8988T (cell line): ENCODE measurements at places on chromosomes 13 and 19.

DNA sequence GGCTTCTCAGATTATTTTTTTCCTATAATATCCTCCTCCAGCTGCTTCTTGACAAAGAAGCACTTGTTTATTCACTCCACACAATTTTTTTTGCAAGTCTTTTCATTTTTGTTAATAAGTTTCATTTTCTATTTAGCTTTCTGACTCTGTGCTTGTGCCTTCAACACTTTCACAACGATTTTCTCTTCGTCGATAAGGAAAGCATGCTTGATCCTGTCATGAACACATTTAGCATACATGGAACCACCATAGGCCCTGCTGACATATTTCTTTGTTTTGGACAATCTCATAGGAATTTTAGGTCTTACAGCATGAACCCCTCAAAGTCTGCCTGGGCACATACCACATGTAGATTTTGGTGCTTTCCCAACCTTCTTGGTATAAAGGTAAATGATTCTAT, 346.0 kb downstream of the KCNRG start:
- no peak for DNase-seq

DNA sequence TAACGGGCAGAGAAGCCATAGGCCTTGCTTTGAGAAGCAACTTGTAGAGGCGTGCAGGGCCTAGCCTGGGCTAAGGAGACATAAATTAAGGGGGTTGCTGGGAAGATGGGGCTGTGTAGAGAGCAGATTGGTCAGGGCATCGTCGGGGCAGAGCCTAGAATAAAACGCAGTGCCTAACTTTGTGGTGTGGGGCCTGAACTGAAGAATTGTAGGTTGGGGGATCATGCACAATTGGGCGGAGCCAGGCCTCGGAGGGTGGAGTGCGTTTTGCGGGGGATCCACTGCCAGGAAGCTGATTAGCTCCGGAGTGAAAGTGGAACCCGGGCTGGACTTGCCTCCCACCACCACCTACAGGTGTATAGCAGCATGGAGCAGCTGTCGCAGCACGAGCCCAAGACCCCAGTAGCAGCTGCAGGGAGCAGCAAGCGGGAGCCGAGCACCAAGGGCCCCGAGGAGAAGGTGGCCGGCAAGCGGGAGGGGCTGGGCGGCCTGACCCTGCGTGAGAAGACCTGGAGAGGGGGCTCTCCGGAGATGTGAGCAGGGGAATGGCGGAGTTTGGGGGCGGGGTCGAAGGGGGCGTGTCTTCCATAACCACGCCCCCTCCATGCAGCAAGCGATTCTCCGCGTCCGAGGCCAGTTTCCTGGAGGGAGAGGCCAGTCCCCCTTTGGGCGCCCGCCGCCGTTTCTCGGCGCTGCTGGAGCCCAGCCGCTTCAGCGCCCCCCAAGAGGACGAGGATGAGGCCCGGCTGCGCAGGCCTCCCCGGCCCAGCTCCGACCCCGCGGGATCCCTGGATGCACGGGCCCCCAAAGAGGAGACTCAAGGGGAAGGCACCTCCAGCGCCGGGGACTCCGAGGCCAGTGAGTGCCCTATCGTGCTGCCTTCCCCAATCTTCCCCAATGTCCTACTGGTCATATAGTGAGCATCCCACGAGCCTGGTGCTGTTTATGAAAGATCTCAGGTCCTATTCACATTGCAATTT, 13.8 kb downstream of the DNASE2 start:
- peak; percentile 72 for DNase-seq

DNA sequence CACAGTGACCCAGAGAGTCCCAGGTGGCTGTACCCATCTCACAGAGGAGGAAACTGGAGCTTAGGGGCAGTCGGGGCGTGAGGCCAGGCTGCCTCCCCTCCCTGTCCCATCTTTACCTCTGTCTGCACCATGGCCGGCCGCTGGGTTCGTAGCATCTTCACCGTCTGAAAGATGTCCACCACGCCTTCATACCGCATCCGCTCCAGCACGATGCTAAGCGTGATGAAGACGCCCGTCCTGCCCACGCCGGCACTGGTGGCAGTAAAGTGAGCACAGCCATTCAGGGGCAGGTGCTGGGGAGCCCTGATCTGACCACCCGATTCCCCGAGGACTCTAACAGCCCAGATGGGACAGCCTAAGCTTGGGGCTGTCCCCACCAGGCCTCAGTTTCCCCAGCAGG, 132.8 kb downstream of the PTPRS start:
- DNase-seq, result no peak

GRCh38 chr13:113046883-113047244, 58.7 kb upstream of the F7 start:
- DNase-seq, result no peak

- no peak for DNase-seq
These were observed 2.2 kb upstream of the MYADM start for GRCh38 chr19:53865523-53865917.

DNA sequence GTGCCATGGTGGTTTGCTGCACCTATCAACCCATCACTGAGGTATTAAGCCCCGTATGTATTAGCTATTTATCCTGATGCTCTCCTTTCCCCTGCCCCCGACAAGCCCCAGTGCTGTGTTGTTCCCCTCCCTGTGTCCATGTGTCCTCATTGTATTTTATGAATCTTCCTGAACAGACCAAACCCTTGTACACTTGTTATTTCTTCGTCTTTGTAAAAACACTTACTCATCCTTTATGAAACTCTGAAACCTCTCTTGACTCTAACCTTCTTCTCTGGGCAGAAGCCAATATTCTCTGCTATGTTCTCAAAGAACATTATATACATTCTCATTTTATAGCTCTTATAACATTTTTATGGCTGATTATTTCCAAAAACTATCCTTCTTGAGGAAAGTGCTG, 746.9 kb downstream of the EFNB2 start:
- DNase-seq, result no peak

DNA sequence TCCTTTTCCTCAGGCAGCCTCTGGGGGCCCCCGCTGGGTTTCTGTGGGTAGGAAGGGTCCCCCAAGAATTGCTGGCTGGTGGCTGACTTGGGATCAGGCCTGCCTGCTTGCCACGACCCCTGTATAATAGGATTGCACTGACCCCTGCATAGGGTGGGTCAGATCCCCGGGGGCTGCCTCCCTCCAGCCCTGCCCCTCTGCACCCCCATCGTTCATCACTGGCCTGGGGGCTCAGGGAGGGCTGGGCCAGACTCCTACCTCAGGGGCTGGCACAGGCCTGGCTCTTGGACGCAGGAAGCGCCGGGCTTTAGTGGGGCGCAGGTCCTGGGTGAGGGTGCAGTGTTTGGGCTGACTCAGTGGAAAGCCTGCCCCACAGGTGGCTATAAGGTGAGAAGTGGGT, 10.6 kb downstream of the NDUFB7 start:
- DNase-seq, result no peak

- DNase-seq, result no peak
These were observed 875.0 kb downstream of the SLITRK1 start for GRCh38 chr13:83007226-83007625.

- no peak for DNase-seq
These were observed 6.2 kb downstream of the SETDB2 start for GRCh38 chr13:49450105-49450819.

DNA sequence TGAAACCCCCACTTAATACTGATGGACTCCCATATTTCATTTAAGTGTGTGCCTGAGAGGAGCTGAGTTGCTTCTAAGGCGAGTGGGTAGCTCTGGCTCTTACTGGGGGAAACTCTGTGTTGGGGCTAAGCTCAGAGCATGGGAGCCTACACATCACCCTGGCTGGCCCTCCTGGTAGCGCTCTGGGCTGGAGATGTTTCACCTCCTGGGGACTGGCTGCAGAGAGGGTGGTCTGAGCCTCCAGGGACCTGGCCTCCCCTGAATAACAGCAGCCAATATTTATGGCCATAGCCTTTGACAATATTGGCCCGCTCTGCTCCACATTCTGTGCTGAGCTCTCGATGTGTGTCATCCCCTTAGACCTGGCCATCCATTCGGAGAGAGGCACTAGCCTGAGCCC, 316.5 kb downstream of the ZNF536 start:
- no peak for DNase-seq

DNA sequence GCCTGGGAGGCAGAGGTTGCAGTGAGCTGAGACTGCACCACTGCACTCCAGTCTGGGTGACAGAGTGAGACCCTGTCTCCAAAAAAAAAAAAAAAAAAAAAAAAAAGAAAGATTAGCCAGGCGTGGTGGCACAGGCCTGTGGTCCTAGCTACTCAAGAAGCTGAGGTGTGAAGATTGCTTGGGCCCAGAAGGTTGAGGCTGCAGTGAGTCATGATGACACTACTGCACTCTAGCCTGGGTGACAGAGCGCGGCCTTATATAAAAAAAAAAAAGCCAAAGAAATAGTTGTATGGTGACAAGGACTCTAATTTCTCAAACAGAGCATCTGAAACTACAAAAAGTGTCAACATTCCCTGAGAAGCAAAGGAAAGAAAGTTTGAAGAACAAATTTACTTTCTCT, 3.4 kb downstream of the PBX4 start:
- DNase-seq, result no peak

- DNase-seq, result no peak
These were observed 289.8 kb upstream of the SPRY2 start for GRCh38 chr13:80630685-80631121.

DNA sequence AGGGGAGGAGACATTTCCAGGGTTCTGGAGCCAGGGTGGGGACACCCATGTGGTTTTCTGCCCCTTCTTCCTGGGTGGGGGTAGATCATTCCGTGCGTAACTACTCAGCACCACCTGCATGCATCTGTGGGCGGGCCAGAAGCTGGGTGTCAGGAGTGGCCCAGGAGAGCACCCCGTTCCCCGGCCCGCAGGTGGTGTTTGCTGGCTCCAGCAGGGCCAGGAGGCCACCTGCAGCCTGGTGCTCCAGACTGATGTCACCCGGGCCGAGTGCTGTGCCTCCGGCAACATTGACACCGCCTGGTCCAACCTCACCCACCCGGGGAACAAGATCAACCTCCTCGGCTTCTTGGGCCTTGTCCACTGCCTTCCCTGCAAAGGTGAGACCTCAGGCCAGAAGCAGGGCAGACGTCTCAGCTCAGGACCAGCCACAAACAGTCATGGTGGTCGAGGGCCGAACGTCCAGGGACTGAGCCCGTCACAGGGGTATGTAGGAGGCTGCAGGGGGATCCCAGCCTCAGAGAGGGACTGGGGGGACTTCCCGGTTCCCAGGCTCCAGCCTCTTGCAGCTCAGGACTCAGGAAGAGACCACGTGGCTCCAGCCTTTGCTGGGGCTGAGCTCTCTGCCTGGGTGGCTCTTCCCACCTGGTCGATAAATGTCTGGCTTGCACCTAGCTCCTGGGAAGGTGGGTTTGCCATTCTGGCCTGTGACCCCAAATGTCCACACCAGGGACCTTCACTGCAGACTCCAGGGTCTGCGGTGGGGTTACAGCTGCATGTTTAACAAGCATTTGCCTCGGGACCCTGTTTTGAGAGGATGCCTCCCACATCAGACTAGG, 1.6 kb downstream of the FSTL3 start:
- DNase-seq, result peak; percentile 75

GRCh38 chr13:79779761-79780160, 298.8 kb downstream of the NDFIP2 start:
- no peak for DNase-seq

GRCh38 chr13:77781808-77782207, 84.3 kb downstream of the SLAIN1 start:
- DNase-seq, result no peak
